Gastroesophageal sphincter (tissue), 4 donors: ENCODE measurements at places on chromosomes 12 and 14. TPM values are rescaled to one million over a fixed set of nuclear protein-coding genes. Genes with fewer than 3 reads are reported as not detected.

GRIP1 gene
- 9.7 TPM for total RNA-seq

MANSC1 gene
- total RNA-seq, result 22.8 TPM

SDR9C7 gene
- not detected for total RNA-seq

IAPP gene
- total RNA-seq, result not detected

RNASE1 gene
- 406 TPM for total RNA-seq

NPFF gene
- total RNA-seq, result not detected

WNT1 gene
- not detected for total RNA-seq

TAS2R10 gene
- 0.78 TPM for total RNA-seq

PRR13 gene
- 54.2 TPM for total RNA-seq

RESF1 gene
- 47.4 TPM for total RNA-seq

CYP46A1 gene
- not detected for total RNA-seq

TPH2 gene
- not detected for total RNA-seq

ZFC3H1 gene
- total RNA-seq, result 33.5 TPM

REP15 gene
- 1.4 TPM for total RNA-seq

HRK gene
- 0.08 TPM for total RNA-seq

EFCAB11 gene
- total RNA-seq, result 3.2 TPM

MYF5 gene
- not detected for total RNA-seq

PARP11 gene
- 10.0 TPM for total RNA-seq

GLIPR1L1 gene
- total RNA-seq, result not detected

IQSEC3 gene
- 2.4 TPM for total RNA-seq
